Kidney (tissue), 22 donors: ENCODE measurements at places on chromosomes 5 and 9. TPM values are rescaled to one million over a fixed set of nuclear protein-coding genes. Genes with fewer than 3 reads are reported as not detected.

The SPOCK1 gene
- 15.7 TPM for total RNA-seq

The GABRA1 gene
- not detected for total RNA-seq

The BTNL8 gene
- 0.19 TPM for total RNA-seq

The AMBP gene
- total RNA-seq = 5.3 TPM

The OGN gene
- total RNA-seq = 3.8 TPM

The SPINK1 gene
- total RNA-seq = 2.2 TPM

The SPRY4 gene
- 16.6 TPM for total RNA-seq

The LCN1 gene
- not detected for total RNA-seq

The PKD2L2 gene
- total RNA-seq = not detected

The GPRIN1 gene
- 1.3 TPM for total RNA-seq

The PDE8B gene
- 4.5 TPM for total RNA-seq

The FBLL1 gene
- 0.47 TPM for total RNA-seq

The LCN2 gene
- total RNA-seq = 198 TPM

The RNF44 gene
- 61.8 TPM for total RNA-seq

The SPACA9 gene
- total RNA-seq = 8.7 TPM

The GPR150 gene
- 0.16 TPM for total RNA-seq

The PDE6A gene
- 0.03 TPM for total RNA-seq

The LARP1 gene
- total RNA-seq = 155 TPM

The SGCD gene
- 2.7 TPM for total RNA-seq

The SHC3 gene
- 1.5 TPM for total RNA-seq

The ARHGEF28 gene
- total RNA-seq = 66.3 TPM

The NLN gene
- total RNA-seq = 25.0 TPM

The C5orf63 gene
- total RNA-seq = 8.5 TPM

The BTNL3 gene
- total RNA-seq = not detected

The C5orf22 gene
- 22.5 TPM for total RNA-seq

The IFNA2 gene
- not detected for total RNA-seq

The MAN2A1 gene
- 69.9 TPM for total RNA-seq

The TNC gene
- 254 TPM for total RNA-seq

The NIPBL gene
- total RNA-seq = 65.5 TPM

The CNTNAP3B gene
- 26.3 TPM for total RNA-seq

The PCDH12 gene
- 14.1 TPM for total RNA-seq

The TAF7 gene
- total RNA-seq = 73.5 TPM

The SLC28A3 gene
- 1.0 TPM for total RNA-seq

The PHF24 gene
- 0.98 TPM for total RNA-seq

The NINJ1 gene
- total RNA-seq = 56.3 TPM

The IL4 gene
- not detected for total RNA-seq

The DBH gene
- not detected for total RNA-seq

The DNAJA1 gene
- total RNA-seq = 105 TPM

The SLIT3 gene
- 54.1 TPM for total RNA-seq

The KCNV2 gene
- not detected for total RNA-seq

The FOXD1 gene
- 5.9 TPM for total RNA-seq

The PPP3R2 gene
- not detected for total RNA-seq

The CCDC180 gene
- 8.8 TPM for total RNA-seq

The MEGF10 gene
- total RNA-seq = 0.25 TPM

The SLC46A2 gene
- total RNA-seq = 0.66 TPM
